Stimulated activated CD4-positive, alpha-beta T cell treated with anti-CD3 and anti-CD28 coated beads, TNF-alpha, amount 100 ng/mL, for 24 hours (primary cell): ENCODE measurements at places on chromosomes 4 and X.

- DNase-seq, result no peak
Observed at GRCh38 chr4:190016369-190017289, 10.4 kb downstream of the FRG2 start.

DNA sequence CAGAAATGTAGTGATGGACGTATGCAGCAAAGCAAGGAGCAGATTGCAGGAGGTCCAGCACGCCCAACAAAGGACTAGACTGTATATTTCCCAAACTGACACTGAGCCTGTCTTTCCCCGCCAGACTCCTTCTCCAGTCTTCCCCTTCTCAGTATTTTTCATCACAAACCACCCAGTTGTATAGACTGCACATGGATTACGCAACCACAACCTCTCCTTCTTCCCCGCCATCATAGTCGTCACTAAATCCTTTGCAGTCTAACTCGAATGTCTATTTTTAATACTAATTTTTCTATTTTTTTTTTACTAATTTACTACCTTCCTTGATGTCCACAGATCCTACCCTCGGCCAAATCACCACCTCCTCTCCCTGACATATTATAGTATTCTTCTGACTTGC lies 105.4 kb downstream of the MTNR1A start:
- DNase-seq, result no peak

DNA sequence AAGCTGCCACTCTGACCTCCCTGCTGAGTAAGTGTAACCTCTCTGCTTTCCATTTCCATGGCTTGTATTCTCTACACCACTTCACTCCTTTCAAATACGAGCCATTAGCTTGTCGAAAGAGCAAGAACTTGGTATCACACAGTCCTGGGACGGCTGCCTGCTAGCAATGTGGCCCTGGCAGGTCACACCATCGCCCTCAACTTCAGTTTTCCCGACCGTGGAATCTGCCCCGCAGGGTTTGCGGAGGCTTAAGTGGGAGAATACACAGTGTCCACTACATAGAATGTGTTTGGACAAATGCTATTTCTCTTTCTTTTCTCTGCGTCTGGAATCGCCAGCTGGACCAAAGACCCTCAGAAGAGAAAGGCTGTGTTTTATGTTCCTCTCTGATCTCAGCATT lies 78.6 kb upstream of the STOX2 start:
- DNase-seq, result no peak

DNA sequence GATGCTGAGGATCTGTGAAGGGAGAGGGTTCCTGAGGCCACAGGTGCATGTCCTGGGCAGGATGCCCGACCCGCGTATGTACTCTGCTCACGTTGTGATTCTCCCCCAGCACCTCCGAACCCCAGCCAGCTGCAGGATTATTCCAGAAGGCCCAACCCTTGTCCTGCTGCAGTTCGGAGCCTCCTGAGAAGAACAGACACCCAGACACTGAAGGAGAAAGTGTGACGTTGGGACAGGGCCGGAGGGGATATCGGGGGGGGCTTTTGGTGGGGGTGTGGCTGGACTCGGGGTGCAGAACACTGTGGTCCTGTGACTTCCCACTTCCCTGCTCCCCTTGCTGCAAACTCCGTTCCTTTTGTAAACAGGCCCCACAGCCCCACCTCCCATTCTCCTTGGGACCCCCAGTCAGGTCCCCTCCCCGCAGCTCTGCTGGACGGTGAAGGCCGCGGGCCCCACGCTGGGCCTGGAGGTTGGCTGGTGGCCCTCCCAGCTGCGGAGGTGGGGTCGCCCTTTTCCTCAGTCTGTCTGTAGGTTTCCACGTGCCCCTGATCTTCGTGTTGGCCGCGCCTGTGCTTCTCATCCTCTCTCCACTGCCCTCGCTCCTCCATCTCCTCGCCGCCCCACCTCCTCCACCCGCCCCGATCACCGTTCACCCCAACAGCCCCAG lies 83.0 kb upstream of the ADRA2C start:
- no peak for DNase-seq

- DNase-seq, result no peak
Observed at GRCh38 chr4:48350871-48351270, 9.5 kb downstream of the SLAIN2 start.

- DNase-seq, result no peak
Observed at GRCh38 chrX:132426695-132427281, 62.0 kb downstream of the MBNL3 start.

DNA sequence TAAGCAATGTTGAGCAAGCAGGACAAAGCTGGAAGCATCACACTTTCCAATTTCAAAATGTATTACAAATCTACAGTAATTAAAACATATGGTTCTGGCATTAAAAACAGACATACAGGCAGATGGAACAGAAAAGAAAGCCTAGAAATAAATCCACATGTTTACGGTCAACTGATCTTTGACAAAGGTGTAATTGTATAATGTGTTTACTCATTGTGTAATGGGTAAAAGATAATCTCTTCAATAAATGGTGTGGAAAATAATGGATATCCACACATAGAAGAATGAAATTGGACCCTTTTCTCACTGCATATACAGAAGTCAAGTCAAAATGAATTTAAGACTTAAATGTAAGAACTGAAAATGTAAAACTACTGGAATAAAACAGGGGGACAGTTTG lies 394.2 kb downstream of the ANKRD50 start:
- DNase-seq, result no peak

DNA sequence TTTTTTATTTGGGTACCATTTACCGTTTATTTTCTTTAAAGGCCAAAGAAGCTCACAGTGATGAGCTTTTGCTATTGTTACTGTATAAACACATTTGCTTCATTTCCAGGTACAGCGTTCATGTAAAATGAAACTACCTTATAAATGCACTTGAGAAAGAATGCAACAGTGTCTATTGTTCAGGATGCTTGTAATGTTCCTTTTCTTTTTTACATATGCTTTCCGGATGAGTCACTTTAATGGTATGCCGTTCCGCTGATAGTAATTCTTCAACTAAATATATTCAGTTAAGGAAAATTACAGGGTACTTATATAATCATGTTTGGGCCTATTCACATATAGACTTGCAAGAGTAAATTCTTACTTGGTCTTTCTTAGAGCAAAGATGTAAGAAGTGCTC lies 354.9 kb downstream of the RPA4 start:
- DNase-seq, result no peak

DNA sequence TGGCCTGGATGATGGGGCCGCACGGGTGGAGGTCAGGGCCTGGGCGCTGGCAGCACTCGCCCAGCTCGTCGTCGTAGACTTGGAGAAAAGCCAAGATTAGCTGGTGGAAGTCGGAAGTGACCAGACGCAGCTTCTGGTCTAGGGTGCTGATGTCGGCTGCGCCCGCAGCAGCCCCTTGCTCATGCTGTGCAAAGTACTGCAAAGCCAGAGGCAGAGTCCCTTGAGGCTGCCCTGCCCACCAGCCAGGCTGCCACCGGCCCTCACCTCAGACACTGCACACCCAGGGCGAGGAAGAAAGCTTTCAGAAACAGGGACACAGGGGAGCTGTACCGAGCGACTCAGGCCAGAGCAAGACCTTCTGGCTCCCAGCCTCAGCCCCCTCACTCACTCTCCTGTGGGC lies 9.7 kb upstream of the TREX2 start:
- no peak for DNase-seq

- no peak for DNase-seq
Observed at GRCh38 chr4:140637836-140638235, 69.1 kb upstream of the UCP1 start.

- DNase-seq, result no peak
Observed at GRCh38 chr4:42618023-42618422, 38.9 kb downstream of the ATP8A1 start.

DNA sequence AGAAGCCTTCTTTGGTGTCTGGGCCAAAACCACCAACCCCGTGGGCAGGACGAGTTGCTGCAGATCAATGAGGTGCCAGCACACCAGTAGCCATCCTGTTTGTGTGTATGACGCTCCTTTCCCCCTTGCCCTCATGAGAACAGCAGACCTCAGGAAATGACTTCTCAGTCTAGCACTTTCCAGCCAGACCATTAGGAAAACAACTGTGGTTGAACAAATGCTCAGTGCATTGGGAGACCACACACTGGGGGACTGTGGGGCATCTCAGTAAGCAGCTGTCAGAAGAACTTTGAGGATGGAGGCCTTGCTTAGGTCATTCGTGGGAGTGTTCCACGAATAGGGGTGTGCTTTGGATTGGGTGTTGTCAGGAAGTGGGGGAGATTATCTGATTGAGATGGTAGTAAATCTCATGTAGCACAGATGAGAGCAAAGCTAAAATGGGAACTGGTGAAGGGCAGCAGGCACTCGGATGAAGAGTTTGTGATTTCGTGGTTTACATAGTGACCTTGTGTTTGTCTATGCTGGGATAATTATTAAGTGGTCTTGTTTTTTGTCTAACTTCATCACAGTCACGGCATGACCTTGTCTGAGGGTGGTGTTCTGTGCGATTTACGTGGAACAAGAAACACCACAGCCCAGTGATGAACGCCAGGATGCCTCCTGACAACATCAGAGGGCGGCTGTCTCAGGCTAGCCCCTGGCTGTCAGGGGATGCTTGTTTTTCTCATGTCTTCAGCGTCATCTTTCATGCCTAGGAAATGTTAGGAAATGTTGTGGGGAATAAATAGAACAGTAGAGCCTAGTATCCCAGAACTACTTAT lies 70.1 kb downstream of the USP46 start:
- no peak for DNase-seq
